ENCODE measurements at places on chromosomes 16 and 17. TPM values are rescaled to one million over a fixed set of nuclear protein-coding genes. Genes with fewer than 3 reads are reported as not detected.

DNA sequence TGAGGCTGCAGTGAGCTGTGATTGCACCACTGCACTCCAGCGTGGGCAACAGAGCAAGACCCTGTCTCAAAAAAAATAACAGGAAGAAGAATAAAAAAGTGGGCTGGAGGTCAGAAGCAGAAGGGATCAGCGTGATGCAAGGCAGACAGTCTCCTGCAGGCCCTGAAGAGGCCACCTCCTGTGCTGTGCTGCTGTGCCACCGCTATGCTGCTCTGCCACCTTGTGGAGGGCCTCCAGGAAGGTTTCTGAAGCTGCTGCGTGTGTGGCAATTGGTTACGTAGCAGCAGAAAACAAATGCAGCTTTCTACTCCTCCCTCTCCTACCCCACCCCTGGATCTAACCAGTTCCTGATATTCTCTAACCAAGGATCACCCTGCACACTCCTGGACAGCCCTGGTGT lies 815.5 kb downstream of the KCNJ18 start:
- DNase-seq, result no peak

- peak; percentile 57 for DNase-seq
These were observed 58.3 kb downstream of the CYB561 start for GRCh38 chr17:63387656-63388340.

GRCh38 chr16:83568345-83568744 lies 239.4 kb upstream of the HSBP1 start:
- DNase-seq, result no peak

- no peak for DNase-seq
These were observed 3.0 kb upstream of the CCL2 start for GRCh38 chr17:34252095-34252443.

- DNase-seq, result peak; percentile 27
These were observed 22.2 kb downstream of the TRPV3 start for GRCh38 chr17:3535253-3535995.

GRCh38 chr17:4269915-4270314 lies 6.1 kb upstream of the ANKFY1 start:
- no peak for DNase-seq

DNA sequence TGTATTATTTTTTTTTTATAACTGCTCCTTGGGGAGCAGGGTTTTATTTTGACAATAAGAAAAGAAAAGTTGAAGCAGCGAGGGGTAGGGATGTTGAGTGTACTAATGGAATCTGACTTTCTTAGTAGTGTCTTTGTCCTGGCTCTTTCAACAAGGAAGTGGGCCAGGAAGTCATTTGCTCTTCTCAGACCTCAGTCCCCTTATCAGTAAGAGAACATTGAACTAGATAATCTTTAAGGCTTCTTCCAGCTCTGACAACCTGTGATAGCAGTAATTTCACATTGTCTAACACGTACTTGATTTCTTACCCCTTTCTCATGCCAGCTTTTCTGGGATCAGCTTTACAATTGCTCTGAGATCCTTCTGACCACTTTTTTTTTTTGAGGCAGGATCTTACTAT lies 8.3 kb downstream of the LIG3 start:
- no peak for DNase-seq

DNA sequence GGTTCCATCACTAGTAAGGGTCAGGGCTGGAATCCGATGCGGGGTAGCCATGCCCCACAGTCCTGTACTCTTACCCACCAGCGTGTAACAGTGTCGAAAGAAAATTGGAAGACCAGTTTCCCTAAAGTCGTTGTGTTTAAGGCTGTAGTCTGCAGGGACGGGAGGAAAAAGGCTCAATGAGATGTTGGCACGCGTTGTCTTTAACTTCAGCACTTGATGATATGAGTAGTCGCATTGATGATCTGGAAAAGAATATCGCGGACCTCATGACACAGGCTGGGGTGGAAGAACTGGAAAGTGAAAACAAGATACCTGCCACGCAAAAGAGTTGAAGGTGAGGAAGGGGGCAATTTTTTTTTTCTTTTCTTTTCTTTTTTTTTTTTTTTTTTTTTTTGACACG lies 1.3 kb downstream of the HSBP1 start:
- no peak for DNase-seq

DNA sequence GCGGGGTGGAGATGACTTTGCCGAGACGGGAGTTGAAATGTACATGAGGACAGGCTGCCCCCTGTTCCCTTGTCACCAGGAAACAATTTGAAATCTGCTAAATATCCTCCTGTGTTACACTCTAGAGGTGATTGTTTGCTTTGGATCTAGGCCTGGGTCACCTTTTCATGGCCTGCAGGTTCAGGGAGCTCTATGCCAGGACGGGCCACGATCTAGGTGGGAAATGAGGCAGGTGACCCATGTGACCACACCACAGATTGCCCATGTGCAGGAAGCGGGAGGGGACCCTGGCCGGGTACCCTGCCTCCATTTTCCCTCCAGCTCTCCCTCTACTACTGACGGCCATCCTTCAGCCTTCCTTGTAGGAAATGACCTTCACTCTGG lies 43.4 kb downstream of the MEAK7 start:
- no peak for DNase-seq

- no peak for DNase-seq
These were observed 11.8 kb downstream of the PEMT start for GRCh38 chr17:17579691-17580090.

DNA sequence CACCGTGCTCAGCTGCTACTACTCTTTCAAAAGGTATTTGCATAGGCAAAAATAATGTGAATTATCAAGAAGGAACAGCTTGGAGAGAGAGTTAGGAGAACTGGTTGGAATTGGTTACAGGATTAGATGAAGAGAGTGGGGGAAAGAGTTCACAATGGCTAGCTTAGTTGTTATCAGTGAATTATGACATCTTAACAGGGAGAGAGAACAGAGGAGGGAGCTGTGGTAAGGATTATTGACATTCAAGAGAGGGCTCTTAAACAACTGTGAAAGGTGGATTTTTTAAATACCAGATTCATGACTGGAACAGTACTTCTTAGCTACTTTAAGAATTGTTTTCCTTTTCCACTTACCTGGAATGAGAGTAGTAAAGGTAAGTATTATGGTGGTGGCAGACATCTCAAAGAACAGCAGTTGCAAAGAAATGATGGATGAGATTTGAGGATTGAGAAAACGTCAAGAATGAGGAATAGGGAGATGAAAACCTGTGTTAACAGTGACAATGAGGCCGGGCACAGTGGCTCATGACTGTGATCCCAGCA lies 43.9 kb upstream of the SLC5A11 start:
- DNase-seq, result no peak

GRCh38 chr17:2095536-2095910 lies 40.6 kb downstream of the HIC1 start:
- no peak for DNase-seq

- peak; percentile 85 for DNase-seq
These were observed 44.3 kb upstream of the HELZ start for GRCh38 chr17:67289181-67289876.

DNA sequence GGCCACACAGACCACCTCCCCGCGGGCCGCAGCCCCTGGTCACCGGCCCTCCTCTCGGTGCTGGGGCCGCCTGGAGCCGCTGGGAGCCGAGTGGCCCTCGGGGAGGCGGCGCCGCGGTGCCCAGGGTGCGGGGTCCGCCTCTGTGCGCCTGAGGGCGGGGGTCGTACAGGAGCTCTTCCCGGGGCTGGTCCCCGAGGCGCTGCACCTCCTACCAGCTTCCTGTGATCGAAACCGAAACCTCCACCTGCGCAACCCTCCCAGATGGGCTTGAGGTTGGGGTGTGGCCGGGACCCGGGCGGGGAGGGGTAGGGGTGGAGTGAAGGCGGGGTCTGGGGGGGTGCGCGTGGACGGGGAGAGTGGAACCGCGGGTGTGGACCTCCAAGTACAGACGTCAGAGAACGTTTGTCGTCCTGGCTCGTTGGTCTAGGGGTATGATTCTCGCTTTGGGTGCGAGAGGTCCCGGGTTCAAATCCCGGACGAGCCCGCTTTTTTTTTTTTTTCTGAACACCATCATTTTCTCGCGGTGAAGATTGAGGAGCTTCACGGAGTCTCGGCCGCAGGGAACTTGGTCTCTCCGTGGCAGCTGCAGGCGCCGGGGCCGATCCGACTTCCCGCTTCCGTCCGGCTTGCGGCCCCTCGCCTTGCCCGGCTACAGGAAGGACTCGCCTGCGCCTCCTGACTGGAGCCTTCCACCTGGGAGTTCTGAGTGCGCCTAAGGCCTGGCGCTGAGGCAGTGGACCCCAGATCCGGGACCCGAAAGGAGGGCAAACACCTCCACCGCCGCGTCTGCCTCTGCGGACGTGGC lies 23.9 kb downstream of the ZNF213 start:
- peak; percentile 84 for DNase-seq

DNA sequence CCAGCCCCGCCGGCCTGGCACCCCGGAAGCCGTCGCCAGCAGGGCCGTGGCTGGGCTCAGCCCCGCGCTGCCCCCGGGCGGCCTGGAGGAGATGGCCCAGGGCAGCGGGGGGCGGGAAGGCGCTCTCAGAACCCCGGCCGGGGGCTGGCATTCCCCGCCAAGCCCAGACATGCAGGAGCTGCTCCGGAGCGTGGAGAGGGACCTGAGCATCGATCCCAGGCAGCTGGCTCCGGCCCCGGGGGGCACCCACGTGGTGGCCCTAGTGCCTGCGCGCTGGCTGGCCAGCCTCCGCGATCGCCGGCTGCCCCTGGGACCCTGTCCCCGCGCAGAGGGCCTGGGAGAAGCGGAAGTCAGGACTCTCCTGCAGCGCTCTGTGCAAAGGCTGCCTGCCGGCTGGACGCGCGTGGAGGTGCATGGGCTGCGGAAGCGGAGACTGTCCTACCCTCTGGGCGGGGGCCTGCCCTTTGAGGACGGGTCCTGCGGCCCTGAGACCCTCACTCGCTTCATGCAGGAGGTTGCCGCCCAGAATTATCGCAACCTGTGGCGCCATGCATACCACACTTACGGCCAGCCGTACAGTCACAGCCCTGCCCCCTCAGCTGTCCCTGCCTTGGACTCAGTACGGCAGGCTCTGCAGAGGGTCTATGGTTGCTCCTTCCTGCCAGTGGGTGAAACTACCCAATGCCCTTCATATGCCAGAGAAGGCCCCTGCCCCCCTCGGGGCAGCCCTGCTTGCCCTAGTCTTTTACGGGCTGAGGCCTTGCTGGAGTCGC lies 551 bp downstream of the WDR81 start:
- DNase-seq, result no peak

- DNase-seq, result no peak
These were observed 17.4 kb downstream of the LDHD start for GRCh38 chr16:75099075-75099667.

DNA sequence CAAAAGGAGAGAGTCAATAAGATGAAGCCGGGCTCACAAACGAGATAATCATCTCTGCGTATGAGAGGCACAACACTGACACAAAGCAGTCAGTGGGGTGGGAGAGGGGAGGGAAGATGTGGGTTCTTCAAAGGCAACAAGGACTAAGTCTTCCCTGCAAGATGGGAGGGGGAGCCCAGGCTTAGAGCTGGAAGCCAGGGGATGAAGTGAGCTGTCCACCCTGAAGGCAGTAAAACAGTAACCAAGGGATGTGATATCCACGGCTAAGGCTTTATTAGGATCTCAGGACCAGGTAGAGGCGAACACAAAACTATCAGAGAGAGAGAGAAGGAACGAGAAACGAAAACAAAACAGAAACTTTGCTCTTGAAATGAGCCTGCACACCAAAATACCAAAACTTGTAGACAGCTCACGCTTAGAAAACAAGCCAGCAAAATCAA lies 115.9 kb downstream of the DYNLRB2 start:
- no peak for DNase-seq

DNA sequence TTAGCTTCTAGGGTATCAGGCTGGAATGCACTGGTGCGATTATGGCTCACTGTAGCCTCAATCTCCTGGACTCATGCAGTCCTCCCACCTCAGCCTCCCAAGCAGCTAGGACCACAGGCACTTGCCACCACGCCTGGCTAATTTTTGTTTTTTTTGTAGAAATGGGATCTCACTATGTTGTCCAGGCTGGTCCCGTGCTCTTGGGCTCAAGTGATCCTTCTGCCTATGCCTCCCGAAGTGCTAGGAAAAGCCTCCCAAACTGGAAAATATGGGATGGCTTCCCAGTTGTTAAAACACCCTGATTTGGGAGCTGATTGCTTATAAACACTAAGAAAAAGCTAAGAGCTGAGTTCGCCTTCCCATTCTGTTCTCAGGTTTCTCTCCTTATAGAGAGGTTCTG lies 6.6 kb upstream of the ZNF263 start:
- no peak for DNase-seq

DNA sequence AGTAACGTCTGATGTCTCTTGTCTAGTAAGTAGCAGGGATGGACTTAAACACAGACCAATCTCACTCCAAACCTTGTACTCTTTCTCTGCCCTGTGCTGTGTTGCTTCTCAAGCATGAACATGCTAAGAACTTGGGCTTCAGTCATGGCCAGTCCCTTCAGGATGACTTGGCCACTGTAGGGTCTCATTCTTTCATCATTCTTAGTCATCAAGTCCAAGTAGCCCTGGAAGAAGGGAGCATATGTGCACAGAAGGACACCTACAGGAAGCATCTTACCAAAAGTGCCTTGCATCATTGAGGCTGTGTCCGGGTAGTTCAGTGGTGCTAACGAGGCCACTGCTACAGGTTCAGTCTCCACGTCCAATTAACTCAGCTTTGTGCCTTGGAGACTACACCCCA lies 80.7 kb downstream of the CDK5R1 start:
- no peak for DNase-seq

- no peak for DNase-seq
These were observed 1.8 kb upstream of the CBX1 start for GRCh38 chr17:48102798-48103715.

GRCh38 chr17:2453325-2453724 lies 52.5 kb upstream of the MNT start:
- no peak for DNase-seq

- no peak for DNase-seq
These were observed 46.4 kb downstream of the NUP88 start for GRCh38 chr17:5373112-5373511.

- no peak for DNase-seq
These were observed 15.9 kb downstream of the RGS11 start for GRCh38 chr16:259814-260253.

GRCh38 chr16:9115277-9115676 lies 23.8 kb downstream of the HAPSTR1 start:
- DNase-seq, result no peak

GRCh38 chr16:4814046-4814445 lies 11.6 kb upstream of the ROGDI start:
- DNase-seq, result no peak

GRCh38 chr17:42585353-42585752 lies 7.8 kb upstream of the PSMC3IP start:
- no peak for DNase-seq

- peak; percentile 9 for DNase-seq
These were observed 37.3 kb downstream of the PTRH2 start for GRCh38 chr17:59669944-59670343.

GRCh38 chr16:28210979-28211588 lies 681 bp downstream of the XPO6 start:
- peak; percentile 63 for DNase-seq

SPATA20 gene
- polyA plus RNA-seq, result 52.7 TPM

CCDC200 gene
- polyA plus RNA-seq, result not detected

ALOXE3 gene
- not detected for polyA plus RNA-seq

CPHXL2 gene
- not detected for polyA plus RNA-seq

PRSS27 gene
- 0.33 TPM for polyA plus RNA-seq

CYLD gene
- 7.4 TPM for polyA plus RNA-seq

ZNF597 gene
- polyA plus RNA-seq, result 0.72 TPM

KRT9 gene
- polyA plus RNA-seq, result not detected

TNFSF13 gene
- 3.6 TPM for polyA plus RNA-seq

RAB11FIP4 gene
- polyA plus RNA-seq, result 0.32 TPM

C1QTNF1 gene
- 3.1 TPM for polyA plus RNA-seq

KRTAP3-2 gene
- not detected for polyA plus RNA-seq

All from endothelial cell of umbilical vein (primary cell).